HFF-Myc (cell line): ENCODE measurements at places on chromosomes 3 and 15.

DNA sequence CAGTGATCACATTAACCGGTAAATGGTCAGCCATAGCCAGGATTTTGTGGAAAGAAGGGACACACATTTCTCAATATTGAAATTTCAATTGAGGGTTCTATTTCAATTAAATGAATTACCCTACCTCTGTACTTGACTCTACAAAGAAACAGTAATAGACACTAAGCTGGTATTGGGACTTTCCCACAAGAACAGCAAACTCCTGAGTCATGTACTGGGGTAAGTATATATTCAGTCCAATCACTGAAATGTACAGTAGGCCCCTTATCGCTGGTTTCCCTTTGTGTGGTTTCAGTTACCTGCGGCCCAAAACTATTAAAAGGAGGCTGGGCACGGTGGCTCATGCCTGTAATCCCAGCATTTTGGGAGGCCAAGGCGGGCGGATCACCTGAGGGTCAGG is 17.6 kb downstream of the ASB14 start:
- no peak for DNase-seq

DNA sequence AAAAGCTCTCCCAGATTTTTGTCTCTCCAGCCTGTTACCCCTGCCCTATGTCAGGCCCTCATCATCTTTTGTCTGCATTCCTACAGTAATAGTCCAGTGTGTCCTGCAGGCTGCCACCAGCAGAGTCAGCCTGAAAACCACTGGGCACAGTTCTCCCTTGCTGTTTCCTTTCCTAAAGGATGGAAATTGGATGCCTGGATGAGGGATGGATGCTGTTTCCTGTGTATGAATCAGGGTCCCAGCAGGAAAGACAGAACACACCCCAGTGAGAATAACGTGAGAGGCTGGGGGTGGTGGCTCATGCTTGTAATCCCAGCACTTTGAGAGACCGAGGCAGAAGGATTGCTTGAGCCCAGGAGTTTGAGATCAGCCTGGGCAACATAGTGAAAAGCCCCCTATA is 3.3 kb upstream of the SNX33 start:
- no peak for DNase-seq

DNA sequence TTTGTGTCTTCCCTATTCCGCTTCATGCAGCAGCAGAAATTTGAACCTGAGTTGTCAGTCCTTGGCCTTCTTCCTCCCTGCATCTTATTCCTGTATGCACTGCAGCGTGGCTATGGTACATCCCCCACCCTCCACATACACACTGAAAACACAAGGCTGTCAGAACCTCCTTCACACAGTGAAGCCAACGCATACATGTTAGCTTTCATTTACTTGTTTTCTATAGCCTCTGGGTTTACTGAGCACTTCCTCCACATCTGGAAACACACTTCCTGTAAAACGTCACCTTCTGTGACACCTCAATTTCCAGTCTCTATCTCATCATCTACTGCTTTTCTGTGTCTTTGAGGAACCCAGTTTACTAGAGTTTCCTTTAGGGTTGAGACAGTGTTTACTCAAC is 47.0 kb downstream of the SUSD5 start:
- no peak for DNase-seq

DNA sequence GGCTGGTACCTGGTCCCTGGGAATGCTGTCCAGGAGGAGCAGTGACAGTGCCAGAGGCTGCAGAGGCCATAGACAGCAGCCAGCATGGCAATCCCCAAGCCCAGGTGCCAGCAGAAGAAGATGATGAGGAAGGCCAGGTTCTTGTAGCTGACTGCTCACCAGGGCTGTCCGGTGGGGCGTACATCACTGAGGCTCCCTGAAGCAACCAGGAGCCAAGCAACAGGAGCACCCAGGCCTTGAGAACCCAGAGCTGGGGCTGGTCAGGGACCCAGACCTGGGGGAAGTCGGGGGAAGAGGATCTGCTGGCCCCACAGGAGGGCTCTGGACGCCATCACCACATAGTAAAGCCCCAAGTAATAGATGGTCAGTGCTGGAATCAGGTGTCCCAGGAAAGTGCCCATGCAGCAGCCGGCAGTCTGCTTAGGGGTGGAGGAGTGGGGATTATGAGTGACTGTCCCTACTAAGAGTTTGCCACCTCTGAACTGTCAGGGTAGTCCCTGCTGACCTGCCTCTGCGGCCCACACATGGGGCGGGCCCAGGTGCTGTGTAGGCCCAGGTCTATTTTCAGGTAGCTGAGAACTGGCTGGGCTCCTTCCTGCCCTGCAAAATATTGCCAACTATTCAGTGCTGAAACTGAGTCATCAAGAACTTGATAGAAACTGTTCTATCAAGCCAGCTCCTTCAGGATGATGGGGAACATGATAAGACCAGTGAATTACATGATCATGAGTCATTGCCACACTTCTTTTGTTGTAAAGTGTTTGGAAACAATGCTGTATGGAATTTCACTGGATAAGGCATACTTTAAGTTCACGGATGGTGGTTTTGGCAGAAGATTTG is 68.7 kb downstream of the CHRD start:
- peak; percentile 72 for DNase-seq

GRCh38 chr3:129608087-129608935 is 1.8 kb upstream of the PLXND1 start:
- no peak for DNase-seq

DNA sequence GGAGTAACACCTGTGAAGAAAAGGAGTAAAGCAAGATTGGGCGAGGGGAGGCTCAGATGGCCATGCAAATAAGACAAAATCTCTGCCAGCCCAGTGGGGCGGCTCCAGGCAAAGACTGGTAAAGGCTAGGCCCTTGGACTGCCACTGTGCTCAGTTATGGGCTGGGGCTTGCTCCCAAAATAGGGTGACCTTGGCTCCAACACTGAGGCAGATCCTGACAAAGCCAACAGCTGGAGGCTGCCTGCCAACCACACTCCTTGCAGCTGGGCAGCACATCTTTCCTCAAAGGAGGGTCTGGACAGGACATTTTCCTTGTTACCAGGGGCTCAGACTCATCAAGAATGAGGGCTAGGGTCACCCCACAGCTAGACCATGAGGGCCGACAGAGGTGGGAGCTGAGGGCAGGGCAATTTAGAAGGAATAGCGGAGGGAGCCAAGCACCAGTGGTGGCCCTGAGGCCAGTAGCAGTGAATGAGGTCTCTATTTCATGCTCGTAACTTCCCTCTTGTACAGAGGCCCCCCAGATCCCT is 86.1 kb downstream of the CHRD start:
- DNase-seq: no peak

DNA sequence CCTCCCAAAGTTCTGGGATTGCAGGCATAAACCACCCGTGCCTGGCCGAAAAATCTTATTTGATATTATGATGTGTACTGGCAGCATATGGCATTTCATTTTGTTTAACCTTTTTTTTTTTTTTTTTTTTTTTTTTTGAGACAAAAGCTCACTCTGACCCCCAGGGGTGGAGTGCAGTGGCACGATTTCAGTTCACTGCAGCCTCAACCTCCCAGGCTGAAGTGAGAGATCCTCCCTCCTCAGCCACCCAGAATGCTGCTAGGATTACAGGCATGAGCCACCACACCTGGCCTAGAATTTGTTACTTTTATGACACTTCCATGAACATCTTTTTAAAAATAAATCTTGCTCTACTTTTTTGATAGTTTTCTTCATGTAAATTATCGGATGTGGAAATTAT is 12.0 kb downstream of the TERB2 start:
- DNase-seq: no peak

DNA sequence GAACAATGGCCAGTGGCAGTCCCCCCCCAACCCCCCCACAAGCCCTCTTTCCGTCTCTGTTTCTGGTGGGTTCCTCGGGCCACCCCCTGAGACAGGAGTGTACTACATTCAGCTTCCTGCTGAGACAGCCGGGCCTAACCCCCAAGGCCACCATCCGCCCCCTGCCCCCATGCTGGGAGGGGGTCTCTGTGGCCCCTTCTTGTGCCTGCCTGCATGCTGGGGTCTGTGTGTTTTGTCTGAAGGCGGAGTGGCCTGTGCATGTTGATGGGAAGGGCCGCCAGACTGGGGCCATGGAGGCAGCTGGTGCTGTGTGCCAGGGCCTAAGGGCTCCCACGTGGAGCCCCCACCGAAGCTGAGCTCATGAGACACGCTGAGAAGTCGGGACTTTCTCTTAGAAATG is 26.6 kb downstream of the PLXNA1 start:
- DNase-seq: no peak

DNA sequence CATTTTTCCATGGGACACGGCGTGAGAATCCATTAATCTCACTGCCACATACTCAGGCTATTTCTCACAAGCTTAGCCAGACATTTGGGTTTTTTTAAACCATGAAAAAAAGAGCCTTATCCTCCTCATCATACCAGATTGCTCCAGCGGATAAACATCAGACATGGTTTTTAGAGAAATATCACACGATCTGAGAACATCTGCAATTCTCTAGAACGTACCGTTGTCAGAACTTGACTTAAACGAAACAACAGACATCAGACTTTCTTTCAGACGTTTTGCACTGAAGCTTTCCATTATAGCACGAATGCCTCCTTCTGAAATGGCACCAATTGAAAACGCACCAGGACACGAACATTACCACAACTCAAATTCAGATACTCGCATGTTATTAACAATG is 744.2 kb upstream of the CFAP20DC start:
- no peak for DNase-seq

DNA sequence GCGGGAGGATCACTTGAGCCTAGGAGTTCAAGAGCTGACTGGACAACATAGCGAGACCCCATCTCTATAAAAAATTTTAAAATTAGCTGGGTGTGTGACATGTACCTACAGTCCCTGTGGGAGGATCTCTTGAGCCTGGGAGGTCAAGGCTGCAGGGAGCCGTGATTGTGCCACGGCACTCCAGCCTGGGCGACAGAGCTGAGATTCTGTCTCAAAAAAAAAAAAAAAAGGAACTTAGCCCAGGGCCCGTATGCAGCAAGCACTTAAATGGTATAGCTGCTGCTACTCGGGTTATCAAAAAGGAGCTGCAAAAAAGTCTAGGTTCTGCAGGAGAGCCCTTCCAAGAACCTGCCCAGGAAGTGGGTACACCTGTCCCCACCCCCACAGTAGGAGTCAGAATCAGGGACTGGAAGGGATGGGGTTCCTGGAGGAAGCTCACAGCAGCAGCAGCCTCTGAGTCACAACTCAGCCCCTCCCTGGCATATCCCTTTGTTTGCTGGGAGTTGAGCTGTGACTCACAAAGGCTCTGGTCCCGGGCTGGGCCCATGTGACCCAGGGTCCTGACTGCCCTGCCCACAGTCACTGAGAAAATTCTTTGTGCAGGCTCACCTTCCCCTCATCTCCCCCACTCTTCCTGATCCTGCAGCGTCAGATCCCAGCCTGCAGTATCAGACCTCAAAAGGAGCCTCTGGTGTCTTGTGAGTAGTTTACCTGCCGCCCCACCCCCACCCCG is at the start of gene SPATA12:
SPATA12 (plus strand) TSS at position 576 of the 733 bp plus-strand sequence. CDS start 13,031 bp downstream, outside the sequence.
- peak; percentile 80 for DNase-seq

DNA sequence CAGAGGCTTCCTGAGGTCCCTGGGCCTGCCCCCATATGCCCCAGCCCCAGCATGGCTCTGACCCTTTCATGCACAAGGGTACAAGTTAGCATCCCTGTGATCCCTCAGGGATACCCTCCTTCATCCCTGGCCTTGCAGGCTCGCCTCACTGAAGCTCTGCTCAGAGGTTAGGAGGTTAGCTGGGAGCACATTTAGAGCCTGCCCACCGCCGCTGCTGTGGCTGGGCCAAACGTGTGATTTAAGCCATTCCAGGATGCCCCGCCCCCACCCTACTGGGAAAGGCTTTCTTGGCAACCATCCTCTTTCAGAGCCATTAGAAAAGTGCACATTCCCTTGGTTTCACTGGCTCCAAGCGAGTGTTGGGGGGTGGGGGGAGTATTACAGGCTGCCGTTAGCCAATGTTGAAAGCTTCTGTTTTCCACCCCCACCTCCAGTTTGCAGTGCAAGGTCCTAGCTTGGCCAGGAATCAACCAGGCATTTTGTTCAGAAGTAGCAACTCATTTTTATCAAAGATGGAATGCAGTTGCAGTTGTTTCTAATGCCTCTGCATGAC is 6.3 kb upstream of the HES1 start:
- no peak for DNase-seq

GRCh38 chr3:197787412-197787811 is 3.6 kb upstream of the LRCH3 start:
- DNase-seq: no peak

DNA sequence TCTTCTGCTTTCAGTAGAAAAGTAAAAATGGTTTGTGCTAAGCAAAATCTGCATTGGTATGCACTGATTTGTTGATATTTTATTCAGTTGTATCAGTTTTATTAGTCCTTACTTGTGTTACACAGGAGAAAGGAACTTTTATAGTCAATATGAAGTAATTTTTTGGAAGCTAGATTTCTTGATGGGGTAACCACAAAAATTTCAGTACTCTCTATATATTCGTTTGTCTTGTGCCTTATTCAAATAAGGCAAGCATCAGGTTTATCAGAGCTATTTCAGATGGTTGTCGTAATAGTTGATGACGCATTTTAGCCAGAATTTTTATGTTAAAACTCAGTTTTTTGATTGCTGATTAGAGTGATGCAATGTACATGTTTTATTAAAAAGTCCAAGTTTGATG is 50.7 kb upstream of the NIPA1 start:
- DNase-seq: no peak

GRCh38 chr3:122760453-122761271 is 33.0 kb downstream of the HSPBAP1 start:
- DNase-seq: no peak

- DNase-seq: no peak
Observed at GRCh38 chr3:65741540-65741939, 297.2 kb downstream of the MAGI1 start.

- no peak for DNase-seq
Observed at GRCh38 chr3:147846854-147847478, 437.8 kb downstream of the ZIC1 start.

- DNase-seq: no peak
Observed at GRCh38 chr3:45917146-45917898, 25.9 kb upstream of the CXCR6 start.

- DNase-seq: no peak
Observed at GRCh38 chr15:70559265-70560239, 203.8 kb downstream of the UACA start.

DNA sequence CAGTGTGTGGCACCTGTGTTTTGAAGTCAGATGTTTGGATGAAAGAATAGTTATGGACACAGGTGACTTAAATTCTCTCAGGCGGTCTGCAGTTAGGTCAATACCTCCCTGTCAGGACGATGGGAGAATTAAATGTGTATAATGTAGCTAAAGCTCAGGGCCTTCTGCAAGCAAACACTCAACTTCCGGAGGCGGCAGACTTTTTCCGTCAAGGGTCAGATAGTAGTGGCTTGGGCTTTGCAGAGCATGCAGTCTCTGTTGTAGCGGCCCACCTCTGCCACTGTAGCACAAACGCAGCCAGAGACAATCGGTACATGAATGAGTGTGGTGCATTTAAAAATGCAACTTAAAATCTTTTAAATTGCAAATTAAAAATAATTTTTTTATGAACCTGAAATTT is 47.4 kb downstream of the CMTM8 start:
- DNase-seq: no peak

GRCh38 chr3:189822726-189823125 is 191.5 kb downstream of the TP63 start:
- no peak for DNase-seq

GRCh38 chr15:34768530-34768929 is 13.7 kb upstream of the GJD2 start:
- DNase-seq: no peak
